ENCODE measurements at places on chromosomes 2 and 18.

DNA sequence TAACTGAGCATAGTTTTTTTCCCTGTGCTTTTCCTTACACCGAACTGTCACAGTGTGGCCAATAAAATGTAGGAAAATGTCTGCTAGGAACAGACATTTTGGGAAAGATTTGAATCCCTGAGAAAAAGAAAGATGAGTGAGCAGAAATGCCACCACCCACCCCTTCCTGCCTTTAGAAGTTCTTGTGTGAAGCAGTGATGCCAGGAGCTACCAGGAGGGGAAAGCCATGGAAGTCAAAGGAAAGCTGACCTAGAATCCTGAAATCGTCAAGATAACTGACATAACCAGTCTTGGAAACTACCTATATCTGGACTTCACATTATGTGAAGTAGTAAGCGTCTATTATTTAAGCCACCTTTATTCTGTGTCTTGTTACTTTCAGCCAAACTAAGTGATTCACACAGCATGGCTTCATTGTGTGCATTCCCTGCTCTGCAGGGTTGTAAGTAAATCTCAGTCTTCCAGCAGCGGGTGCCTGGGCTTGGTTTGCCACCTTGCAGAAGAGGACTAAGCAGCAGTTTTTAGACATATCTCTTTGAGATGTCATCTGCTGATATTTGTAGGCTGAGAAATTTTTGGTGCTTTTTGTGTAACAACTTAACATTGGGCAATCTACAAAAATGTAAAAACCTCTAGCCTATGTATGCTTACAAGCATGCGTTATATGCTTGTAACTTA is 11.2 kb upstream of the SPRED2 start:
- no peak for DNase-seq

- no peak for DNase-seq
Observed at GRCh38 chr2:191691898-191692297, 14.0 kb downstream of the NABP1 start.

GRCh38 chr2:65165558-65165957 is 35.7 kb upstream of the RAB1A start:
- DNase-seq, result no peak

DNA sequence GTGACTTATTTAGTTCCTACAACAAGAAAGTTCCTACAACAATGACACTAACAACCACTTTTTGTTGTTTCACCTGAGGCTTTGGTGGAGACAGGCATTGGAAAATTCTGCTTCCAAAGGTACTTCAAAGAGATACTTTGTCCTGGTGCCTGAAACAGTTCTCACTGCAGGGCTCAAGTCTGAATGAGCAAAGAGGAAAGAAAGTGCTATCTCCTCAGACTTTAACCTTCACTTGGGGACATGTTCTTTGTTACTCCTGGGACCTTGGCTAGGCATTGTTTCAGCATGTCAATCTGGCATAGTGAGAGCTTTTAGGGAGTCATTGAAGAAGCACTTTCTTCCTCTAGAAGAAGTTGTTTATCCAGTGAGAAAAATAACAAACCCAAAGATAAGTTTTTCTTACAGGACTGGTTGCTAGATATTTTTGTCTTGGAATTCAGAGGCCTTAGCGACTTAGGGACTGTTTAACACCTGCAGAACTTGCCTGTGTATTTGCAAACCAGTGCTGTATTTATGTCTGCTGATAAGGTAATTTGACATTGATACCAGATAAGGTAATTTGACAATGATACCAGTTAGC is 12.2 kb downstream of the MDH1 start:
- DNase-seq, result no peak

GRCh38 chr2:29629495-29629894 is 291.9 kb downstream of the ALK start:
- DNase-seq, result no peak

DNA sequence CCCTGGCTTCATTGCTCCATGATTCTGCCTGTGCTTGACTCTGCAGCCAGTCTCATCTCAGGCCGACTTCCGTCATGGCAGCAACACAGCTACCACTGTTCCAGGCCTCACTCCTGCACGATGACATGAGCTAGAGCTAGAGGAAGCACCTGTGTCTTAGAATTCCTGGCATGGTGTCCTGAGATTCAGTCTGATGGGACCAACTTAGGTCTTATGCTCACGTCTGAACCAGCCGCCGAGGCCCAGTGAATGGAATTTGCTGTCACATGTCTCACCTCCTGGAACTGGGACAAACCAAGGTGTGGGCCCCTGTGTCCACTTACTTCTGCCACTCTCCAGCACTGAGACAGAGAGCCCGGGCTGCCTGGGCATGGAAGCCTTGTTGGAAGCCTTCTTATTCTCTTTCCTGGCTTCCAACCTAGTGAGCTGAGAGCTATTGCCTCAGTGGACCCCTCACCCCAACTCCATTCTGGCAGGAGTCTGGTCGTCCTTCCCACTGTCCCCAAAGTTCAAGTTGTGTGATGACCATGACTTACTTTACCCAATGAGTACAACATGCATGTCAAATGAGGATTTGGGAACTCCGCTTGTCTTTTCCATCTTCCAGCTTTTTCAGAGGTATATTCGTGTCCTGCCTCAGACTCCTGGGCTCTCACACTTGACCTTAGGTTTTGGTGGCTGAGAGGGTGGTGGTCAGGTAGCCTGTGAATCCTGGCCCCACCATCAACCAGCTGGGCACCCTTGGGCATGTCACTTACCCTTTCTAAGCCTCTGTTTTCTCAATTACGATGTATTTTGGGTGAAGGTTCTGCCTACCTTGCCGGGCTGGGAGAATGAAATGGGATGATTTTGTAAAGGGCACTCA is 39.1 kb upstream of the HS6ST1 start:
- DNase-seq, result no peak

GRCh38 chr2:85950743-85951142 is 62.0 kb upstream of the ST3GAL5 start:
- no peak for DNase-seq

DNA sequence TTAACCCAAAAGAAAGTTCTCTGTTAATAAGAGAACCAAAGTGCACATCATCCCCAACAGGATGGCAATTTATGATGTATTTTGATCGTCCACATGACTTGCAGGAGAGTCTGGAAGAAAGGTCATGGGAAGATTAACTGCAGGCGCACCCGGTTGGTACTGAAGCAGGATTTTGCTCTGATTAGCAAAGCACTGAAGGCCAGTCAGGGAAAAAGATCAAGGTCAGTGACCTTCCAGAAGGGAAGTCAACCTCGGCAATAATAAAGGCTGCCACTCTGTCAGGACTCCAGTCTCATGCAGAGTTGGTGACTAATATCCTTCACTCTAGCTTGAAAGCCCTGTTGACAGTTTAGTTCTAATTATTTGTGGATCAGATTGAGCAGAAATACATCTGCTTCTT is 432.7 kb upstream of the RAB12 start:
- DNase-seq, result no peak

GRCh38 chr2:108776475-108776874 is 10.1 kb upstream of the CCDC138 start:
- no peak for DNase-seq

DNA sequence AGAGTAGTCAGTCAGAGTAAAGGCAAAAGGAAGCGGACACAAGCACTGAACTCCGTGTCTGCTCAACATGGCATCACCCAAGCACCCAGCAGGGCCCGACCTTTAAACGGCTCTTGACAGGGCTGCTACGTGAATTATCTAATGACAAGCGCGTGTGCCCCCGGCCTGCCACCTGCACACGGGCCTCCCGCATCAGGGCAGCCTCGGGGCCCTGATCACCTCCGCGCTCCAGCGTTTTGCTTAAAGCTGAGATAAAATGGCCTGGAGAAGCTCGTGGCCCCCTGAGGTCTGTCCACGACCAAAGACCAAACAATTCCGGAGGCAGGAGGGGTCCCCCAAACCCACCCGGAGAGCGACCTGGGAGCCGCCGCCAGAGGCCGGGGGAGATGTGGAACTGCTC is 376 bp downstream of the NDUFA10 start:
- DNase-seq, result no peak

- DNase-seq, result no peak
Observed at GRCh38 chr18:45023519-45023918, 342.8 kb downstream of the SETBP1 start.

DNA sequence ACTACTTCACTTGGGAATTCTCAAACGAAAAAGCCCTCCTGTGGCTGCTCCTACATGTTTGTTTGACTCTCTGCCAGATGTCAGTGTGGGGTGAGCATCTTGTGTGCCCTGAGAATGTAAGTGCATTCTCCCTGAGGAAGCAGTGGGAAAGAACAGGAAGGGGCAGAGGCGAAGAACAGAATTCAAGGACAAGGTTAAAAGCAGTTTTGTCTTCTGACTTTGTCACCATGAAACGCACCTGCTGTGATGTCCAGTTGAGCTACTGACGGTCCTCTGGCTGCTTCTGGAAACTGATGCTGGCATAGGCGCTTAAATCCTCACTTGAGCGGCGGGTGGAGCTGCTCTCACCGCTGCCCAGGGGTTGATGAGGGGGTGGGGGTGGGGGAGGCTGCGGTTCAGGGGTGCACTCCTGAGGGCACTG is 4.9 kb downstream of the IRS1 start:
- no peak for DNase-seq

Measured in T follicular helper cell (primary cell).